ENCODE measurements at places on chromosomes 16 and 17. TPM values are rescaled to one million over a fixed set of nuclear protein-coding genes. Genes with fewer than 3 reads are reported as not detected.

DNA sequence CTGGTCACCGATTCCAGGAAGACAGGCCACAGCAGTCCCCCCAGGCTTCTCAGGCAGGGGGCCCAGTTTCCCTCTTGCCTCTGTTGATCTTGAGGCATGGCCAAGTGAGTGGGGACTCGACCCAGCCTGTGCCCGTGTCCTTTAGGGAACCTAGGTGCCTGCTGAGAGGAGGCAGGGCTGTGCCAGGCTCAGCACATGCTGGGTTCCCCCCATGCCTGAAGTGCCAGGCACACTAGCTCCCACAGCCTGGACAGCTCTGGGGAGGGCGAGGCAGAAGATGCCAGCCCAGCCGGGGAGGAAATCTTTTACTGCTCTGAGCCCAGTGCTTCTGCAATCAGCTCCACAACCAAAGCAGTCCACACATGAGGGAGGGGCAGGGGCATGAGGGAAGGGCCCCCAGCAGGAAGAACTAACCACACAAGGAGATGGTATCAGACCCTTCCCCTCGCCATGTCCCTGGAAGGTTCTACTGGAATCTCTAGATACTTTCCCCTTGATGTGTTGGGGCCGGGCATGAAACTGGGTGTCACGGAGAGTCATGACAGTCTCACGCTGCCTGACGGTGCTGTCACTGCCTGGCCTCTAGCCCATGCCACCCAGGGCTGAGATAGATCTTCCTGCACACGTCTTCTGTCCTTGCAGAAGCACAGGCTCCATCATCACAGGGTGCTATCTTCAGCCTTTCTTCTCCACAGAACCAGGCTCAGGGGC, 25.5 kb downstream of the MYO18A start:
- peak; percentile 20 for DNase-seq

- DNase-seq: no peak
Measured at GRCh38 chr16:81485824-81486539, 41.4 kb downstream of the CMIP start.

DNA sequence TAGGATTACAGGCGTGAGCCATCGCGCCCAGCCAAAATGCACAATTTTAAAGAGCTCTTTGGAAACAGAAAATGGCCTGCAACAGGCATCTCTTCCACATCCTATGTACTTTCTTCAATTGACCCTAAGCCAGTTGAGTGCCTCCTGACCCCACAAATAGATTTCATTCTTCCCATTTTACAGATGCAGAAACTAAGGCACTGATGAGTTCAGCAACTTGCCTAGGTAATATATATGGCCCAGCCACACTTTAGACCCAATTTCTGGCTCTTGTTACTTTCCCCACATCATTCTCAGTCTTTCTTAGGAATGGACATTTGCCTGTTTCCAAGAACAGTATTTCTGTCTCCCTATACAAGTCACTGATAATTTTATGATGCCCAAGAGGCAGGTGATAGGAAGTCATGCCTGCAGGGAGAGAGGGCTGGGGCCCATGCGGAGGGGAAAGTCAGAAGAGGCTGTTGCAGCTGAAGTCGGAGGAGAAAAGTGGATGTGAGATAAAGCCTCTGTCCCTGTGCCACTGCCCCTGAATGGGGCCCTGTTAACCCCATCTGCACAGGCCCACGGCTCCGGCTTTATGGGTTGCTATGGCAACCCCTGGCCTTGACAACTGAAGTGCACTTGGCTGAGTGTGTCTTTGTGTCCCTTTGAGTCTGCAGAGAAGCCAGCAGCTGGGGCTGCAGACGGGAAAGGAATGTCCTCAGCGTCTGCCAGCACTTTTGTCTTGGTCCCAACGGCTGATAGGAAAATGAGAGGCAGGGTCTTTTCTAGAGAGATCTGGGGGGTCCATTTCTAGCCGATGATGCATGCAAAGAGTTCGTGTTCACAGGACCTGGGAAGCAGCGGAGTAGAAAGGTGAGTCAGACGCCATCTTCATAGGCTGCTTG, 45.9 kb downstream of the ABAT start:
- peak; percentile 21 for DNase-seq

DNA sequence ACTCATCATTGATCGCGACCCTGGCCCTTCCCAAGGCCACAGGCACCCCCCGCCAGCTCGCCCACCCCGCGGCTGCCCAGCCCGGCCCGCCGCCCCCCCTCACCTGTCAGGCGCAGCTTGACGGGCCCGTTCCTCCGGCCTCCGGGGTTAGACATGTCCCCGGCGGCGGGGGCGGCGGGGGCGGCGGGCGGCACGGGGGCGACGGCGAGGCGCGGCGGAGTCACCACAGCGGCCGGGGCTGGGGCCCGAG, 456 bp downstream of the SMURF2 start:
- DNase-seq: no peak

GRCh38 chr17:6796017-6796886, 20.2 kb downstream of the FBXO39 start:
- DNase-seq: no peak

DNA sequence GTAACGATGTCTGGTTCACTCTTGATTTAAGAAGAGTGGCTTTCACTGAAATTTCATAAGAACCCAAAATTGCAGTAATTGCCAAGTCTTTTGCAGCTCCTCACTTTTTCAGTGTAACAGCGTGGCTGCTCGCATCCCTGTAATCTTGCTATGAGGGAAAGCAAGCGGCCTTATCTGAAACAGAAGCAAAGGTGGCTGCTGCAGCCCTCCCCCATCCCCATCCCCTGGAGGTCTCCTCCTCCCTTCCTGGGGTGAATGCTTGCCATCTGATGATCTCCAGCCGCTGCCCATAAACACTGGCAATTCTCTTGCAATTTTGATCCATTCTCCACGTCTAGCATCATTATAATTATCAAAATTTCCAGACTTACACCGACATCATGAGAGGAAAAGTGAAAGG, 182.5 kb upstream of the ASIC2 start:
- DNase-seq: no peak

SUZ12 gene
- 38.2 TPM for total RNA-seq
